ENCODE measurements at places on chromosomes 6 and 20.

GRCh38 chr20:34977365-34978091 is 21.9 kb downstream of the MYH7B start:
- no peak for DNase-seq

- no peak for DNase-seq
Measured at GRCh38 chr6:73487473-73487872, 25.9 kb downstream of the MTO1 start.

- DNase-seq, result no peak
Measured at GRCh38 chr6:70312165-70312745, 9.4 kb upstream of the COL9A1 start.

DNA sequence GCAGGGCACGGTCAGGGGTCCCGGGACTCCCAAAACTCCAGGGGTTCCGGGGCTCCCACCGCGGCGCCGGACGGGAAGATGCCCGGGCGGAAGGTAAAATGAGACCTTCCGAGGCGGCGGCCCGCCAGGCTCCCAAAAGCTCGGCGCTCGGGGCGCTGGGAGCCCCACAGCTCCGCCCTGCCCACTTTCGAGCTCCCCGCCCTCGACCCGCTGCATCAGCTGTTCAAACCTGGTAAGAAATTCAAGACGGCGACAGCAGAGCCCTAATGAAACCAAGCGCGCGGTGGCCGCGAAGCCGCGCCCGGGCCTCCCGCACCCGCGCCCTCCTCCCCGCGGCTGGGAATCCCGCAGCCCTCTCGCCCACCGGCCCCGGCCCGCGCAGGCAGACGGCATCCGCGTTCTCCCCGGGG is 369 bp downstream of the SLC4A11 start:
- no peak for DNase-seq

DNA sequence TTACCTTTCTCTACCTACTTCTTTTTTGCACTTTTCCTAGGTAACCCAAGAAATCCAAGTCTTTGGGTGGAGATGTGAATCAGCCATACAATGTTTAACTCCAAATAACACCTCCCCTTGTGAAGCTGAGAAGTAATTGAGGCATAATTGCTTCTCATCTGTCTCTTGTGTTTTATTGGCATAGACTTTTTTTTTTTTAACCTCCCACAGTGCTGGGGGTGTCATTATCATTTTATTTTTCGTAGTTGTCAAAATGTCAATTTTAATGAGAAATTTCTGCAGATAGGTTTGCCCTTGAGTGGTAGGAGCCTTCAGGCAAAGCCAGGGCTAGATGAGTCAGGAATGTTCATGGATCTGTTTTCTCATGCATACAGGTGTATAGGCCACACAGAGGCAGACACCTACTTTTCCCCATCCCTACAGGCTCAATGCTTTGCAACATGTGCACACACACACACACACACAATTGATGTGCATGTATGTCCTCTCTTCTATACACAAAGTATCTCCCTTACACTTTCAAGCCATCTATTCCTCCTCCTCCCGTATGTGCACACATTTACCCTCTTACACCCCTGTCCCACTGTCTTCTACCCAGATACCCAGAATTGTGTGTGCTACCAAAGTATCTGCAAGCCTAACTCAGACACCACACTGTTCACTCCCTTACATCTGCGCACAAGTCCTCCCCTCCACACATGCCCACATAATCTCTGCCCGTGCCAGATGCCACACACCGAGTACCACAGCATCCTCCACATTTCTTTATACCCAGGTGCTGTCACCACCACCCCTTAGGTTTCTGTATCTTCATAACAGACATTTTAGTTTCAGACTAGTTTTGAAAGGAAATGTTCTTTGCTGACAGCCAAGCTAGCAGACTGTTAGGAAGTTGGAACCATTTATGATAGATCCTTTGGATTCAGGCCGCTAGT is 22.0 kb downstream of the RALY start:
- DNase-seq, result no peak

DNA sequence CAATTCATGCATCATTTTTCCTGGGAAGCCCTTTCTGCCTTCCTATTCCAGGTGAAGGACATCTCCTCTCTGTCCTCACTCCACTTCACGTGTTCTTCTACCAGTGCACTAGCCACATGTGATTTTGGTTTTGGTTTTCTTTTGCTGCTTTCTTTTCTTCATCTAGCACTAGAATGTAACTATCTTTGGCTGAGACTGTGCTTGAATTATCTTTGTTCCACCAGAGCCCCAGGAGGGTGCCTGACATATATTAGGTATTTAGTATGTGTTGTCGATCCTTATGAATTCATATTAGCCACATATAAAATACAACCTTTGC is 79.9 kb downstream of the VGLL2 start:
- DNase-seq, result no peak

GRCh38 chr20:47049771-47050170 is 155.1 kb downstream of the EYA2 start:
- DNase-seq, result no peak

DNA sequence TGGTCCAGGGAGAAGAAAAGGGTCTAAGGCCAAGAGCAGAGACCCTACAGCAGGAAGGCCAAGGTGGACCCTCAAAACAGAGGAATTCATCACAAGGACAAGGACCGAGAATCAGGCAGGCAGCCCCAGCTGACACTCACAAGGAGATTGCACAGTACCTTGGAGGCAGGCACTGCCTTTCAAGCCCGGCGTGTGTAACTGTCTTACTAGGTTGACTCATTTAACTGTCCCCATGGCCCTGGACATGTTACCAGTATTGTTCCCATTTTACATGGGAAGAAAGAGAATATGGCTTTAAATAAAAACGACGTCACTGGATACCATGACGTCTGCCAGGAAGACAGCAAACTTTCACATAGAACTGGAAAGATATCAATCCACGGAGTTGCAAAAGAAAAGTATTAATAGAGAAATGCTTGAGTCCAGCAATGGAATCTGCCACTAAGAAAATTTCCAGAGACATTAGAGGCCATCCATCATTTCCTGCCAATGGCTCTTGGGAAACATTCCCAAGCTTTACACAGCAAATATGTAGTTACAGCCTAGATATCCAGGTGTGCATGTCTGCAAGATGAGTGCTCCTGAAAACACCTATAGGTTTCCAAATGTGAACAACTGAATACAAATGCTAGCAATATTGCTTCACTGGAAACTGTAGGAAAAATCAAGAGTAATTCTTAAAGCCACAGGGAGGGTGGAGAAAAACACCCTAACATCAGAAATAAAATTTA is 111.5 kb upstream of the RPS6KA2 start:
- no peak for DNase-seq

DNA sequence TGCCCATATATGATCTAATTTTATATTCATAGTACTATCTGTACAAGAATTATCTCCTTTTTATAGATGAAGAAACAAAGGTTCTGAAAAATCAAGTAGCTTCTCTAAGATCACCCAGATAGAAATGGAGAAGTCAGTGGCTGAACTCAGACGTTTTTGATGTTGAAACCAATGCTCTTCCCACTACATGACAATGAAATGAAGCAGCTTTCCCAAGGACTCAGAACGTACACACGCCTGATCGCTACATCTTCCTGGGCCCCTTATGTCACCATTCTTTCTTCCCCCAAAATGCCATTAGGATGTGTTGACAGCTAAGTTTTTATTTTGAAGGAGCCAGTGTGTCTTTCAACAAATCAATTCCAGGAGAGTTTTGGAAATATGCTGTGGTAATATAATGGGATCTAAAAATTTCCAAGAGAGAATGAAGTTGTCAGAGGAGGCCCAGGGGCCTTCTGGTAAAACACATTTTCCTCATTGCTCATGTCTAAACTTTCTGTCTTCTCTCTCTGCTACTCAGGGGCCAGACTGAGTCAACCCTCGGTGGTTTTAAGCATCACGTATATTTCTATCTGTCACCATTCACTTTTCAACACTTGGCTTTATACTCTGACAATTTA is 98.1 kb upstream of the COL21A1 start:
- no peak for DNase-seq

- DNase-seq, result no peak
Measured at GRCh38 chr6:41939848-41940758, 1.5 kb downstream of the CCND3 start.

- no peak for DNase-seq
Measured at GRCh38 chr20:10178727-10179313, 39.8 kb upstream of the SNAP25 start.

DNA sequence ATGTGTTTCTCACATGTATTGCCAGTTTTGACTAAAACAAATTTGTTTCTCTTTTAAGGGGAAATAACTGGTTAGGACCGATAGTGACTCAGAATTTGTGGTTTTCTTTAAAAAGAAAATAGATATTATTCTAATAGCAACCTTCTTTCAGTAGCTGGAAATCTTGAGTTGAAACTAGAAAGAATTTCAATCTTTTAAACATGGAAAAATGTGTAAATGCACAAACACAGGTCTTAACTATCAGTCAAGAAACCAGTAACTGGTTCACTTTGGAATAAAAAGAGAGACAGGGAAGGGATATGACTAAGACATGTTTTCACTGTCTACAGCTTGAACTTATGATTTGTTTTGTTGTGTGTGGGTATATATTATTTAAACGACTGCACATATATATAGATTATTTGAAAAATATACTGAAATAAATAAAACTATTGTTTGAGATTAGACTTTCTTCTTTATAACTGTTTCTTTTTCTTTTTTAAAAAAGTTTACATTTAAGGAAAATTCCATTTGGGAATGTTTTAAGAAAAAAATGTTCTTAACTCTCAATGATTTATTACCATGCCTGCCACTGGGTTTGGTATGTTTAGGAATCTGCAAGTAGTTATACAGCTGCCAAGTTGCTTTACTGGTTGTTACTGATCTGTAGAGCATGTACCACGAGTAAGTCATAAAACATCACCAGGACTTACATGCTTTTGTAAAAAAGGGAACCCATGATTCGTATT is 753.3 kb upstream of the MARCKS start:
- no peak for DNase-seq

DNA sequence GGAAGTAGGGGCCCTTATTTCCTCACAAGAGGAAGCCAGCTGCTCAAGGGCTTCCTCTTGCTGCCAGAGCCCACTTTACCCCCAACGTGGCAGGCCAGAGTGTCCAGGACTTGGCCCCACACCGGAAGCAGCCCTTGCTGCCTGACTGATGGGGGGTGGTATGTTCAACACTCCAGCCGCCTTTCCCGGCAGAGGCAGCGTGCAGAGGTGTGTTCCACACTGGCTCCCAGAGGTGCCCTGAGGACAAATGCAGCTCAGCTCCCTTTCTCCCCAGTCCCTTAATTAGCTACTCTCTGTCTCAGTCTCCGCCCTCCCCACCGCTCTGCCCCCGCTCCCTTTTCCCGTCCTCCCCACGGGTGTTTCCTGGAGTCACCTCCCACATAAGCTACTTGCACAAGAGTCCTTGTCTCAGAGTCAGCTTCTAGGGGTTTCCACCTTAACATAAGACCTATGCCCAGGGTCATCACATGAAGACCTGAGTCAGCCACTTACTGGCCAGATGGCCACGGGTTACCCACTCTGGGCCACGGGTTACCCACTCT is 61.7 kb upstream of the SHLD1 start:
- DNase-seq, result no peak

- DNase-seq, result no peak
Measured at GRCh38 chr6:158422629-158423238, 110.5 kb downstream of the TULP4 start.

DNA sequence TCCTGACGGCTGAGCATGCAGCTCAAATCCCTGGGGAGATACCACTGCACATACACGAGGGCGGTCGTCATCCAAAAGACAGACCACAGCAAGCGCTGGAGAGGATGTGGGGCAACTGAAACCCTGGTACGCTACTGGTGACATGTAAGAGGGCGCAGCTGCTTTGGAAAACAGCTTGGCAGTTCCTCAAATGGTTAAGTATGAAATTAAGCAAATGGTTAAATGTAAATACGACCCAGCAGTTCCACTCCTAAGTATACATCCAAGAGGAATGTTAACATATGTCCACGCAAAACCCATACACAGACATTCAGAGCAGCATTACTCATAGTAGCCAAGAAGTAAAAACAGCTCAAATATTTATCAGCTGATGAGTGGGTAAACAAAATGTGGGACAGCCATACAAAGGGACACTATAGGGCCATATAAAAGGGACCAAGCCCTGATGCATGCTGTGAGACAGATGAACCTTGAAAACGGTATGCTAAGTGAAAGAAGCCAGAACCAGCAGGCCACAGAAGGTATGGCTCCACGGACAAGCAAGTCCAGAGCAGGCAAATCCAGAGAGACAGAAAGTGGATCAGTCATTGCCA is 38.5 kb downstream of the RIPOR3 start:
- no peak for DNase-seq

- no peak for DNase-seq
Measured at GRCh38 chr20:32168184-32168910, 39.2 kb downstream of the PLAGL2 start.

DNA sequence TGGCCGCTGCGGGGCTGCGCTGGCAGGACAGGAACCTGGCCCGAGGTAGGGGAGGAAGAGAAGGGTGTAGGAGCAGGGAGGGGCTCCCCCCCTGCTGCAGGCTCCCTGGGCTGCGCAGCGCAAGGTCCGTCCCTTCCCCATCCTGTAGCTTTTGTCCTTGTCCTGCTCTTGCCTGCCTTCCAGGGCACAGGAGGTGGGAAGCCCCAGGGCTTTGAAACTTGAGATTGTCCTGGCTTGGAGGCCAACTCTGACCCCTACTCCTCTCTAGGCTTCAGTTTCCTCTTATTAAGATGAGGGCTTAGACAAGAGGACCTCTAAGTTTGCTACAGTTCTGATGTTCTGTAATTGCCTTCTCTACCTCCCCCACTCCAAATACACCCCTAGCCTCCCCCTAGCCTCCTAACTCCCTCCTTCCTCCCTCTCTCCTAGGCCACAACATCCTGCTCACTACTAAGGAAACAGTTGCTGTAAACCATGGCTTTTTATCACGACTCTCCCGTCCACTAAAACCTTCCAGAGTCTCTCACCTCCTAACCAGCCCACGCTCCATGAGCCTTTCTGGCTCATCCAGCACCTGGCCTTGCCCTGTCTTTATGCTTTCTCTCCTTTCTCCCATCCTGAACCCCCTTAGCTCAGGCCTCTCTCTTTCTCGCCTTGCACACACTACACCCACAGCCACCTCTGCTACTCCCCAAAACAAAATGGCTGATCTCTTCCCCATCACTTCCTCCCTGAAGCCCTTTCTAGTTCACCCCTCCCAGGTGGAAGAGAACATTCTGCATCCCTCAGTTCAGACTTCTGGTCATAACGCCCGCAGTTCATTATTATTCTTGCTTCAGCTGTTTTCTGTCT is 10.2 kb downstream of the UNC5CL start:
- no peak for DNase-seq

- DNase-seq, result no peak
Measured at GRCh38 chr6:11462742-11463397, 74.7 kb upstream of the TMEM170B start.

- no peak for DNase-seq
Measured at GRCh38 chr20:47867831-47868230, 82.5 kb upstream of the SULF2 start.

DNA sequence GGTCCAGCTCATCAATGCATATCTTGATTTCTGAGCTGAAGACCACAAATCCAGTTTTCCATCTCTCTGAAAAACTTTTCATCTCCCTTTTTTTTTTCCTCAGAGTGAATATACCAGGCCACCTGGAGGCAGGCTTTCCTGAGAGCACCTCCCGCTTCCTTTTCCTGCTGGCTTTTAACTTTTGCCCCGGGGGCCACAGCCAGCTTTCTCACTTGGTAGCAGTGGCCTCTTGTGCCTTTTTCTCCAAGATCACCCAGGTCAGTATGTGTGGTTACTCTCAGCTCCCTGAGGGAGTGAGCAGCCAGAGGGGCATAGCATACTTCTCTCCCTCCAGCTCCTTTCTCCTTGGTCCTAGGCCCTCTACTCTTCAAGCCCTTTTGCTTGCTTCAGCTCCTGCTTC is at the start of gene BTN1A1:
BTN1A1 (plus strand) TSS at position 202 of the 400 bp plus-strand sequence. CDS start 984 bp downstream, outside the sequence.
- DNase-seq, result no peak
